Natural killer cell treated with Interleukin-12 subunit alpha and Interleukin-12 subunit beta and Interleukin-15 and Interleukin-18, amount 100 ng/mL, for 72 hours (primary cell): ENCODE measurements at places on chromosomes 1 and 21. TPM values are rescaled to one million over a fixed set of nuclear protein-coding genes. Genes with fewer than 3 reads are reported as not detected.

The ZP4 gene
- not detected for total RNA-seq

DNA sequence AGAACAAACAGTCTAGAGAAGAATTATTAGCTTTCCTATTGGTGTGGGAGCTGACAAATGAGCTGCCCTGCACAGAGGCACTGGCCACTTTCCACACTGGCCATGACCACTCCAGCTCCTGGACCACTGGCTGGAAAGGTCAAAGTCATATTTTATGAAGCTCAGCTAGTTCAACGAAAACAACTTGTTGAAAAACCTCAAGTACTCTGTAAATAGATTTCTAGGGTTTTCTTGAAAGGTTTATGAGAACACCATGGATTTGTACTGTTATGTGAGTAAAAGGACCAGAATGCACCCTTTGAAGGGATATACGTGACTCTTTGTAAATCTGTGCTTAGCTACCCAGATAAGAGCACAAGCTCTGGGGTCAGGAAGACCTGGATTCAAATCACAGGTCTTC lies 54.5 kb upstream of the FGGY start:
- peaks cover 2% of the 10 kb centered on the region for H3K27me3 ChIP-seq
- H3K36me3 ChIP-seq, result peaks cover 7% of the 10 kb centered on the region
- DNase-seq, result no peak
- H3K4me3 ChIP-seq, result no peak overlapping the region
- no peaks in the 10 kb centered on the region for H3K4me1 ChIP-seq

- no peak overlapping the region for H3K27ac ChIP-seq
- no peak overlapping the region for H3K4me3 ChIP-seq
- H3K36me3 ChIP-seq, result no peaks in the 10 kb centered on the region
- no peak for DNase-seq
- H3K27me3 ChIP-seq, result no peaks in the 10 kb centered on the region
- peaks cover 14% of the 10 kb centered on the region for H3K4me1 ChIP-seq
Observed at GRCh38 chr1:58650141-58650540, 49.7 kb downstream of the MYSM1 start.

The AHCYL1 gene
- total RNA-seq, result 47.8 TPM
